Fibroblast of lung (primary cell): ENCODE measurements at places on chromosomes 16 and 17.

- no peak overlapping the region for H3K27ac ChIP-seq
- no peak for DNase-seq
- H3K4me1 ChIP-seq, result no peaks in the 10 kb centered on the region
- no peaks in the 10 kb centered on the region for H3K36me3 ChIP-seq
Measured at GRCh38 chr17:51860954-51861561, 297.5 kb downstream of the CA10 start.

GRCh38 chr17:14320734-14321475, 20.0 kb downstream of the HS3ST3B1 start:
- DNase-seq, result no peak
- no peak overlapping the region for H3K27ac ChIP-seq
- no peaks in the 10 kb centered on the region for H3K4me1 ChIP-seq
- H3K27me3 ChIP-seq, result no peaks in the 10 kb centered on the region

DNA sequence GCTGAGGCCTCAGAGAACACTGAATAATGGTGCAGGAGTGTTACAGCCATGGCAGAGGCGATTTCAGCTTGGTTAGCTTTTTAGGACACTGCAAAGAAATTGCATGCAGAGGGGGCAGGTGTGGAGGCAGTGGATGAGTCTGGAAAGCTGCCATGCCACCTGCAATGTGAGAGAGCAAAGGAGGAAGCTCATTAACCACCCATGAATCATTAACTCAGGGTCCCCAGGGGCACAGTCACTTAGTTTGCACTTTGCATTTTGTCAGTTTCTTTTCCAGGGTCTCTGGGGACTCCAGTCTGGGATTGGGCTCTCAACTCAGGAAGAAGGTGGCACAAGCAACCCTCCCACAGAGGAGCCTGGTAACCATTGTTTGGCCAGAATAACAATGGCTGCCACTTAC, 132.9 kb downstream of the USP31 start:
- no peaks in the 10 kb centered on the region for H3K4me1 ChIP-seq
- DNase-seq, result no peak
- no peak overlapping the region for H3K4me3 ChIP-seq
- H3K36me3 ChIP-seq, result no peaks in the 10 kb centered on the region
- H3K27ac ChIP-seq, result no peak overlapping the region

- no peak overlapping the region for H3K27ac ChIP-seq
- no peaks in the 10 kb centered on the region for H3K27me3 ChIP-seq
- no peak overlapping the region for H3K4me3 ChIP-seq
- no peaks in the 10 kb centered on the region for H3K36me3 ChIP-seq
Measured at GRCh38 chr17:12727881-12728280, 61.4 kb upstream of the ARHGAP44 start.
